Spinal cord (tissue), 10 donors: ENCODE measurements at places on chromosomes 2 and 18. TPM values are rescaled to one million over a fixed set of nuclear protein-coding genes. Genes with fewer than 3 reads are reported as not detected.

The CDH20 gene
- 17.2 TPM for total RNA-seq

The MBD1 gene
- total RNA-seq, result 68.7 TPM

- no peak for DNase-seq
These were observed 1.1 kb downstream of the ID2 start for GRCh38 chr2:8682719-8683667.

- DNase-seq, result peak; percentile 95
These were observed 250.4 kb upstream of the STON1 start for GRCh38 chr2:48279344-48280090.

DNA sequence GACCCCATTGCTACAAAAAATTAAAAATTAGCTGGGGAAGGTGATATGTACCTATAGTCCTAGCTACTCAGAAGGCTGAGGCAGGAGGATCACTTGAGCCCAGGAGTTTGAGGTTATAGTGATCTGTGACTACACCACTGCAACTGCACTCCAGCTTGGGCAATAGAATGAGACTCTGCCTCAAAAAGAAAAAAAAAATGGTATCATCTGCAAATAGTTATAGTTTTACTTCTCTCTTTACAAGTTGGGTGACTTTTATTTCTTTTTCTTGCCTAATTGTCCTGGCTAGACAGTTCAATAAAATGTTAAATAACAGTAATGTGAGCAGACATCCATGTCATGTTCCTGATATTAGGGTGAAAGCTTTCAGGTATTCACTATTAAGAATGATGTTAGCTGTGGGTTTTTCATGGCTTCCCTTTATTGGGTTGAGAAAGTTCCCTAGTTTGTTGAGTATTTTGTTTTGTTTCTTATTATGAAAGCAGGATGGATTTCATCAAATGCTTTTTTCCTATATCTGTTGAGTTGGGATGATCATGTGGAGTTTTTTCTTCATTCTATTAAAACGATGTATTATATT, 24.9 kb upstream of the ACOXL start:
- DNase-seq, result no peak

The IGFBP2 gene
- 176 TPM for total RNA-seq

GRCh38 chr2:223055140-223055539, 3.1 kb downstream of the KCNE4 start:
- peak; percentile 85 for DNase-seq

The TTR gene
- total RNA-seq, result not detected

The HOXD3 gene
- total RNA-seq, result 11.2 TPM

The NAT8 gene
- total RNA-seq, result not detected

- DNase-seq, result peak; percentile 92
These were observed 3.5 kb downstream of the RHOB start for GRCh38 chr2:20450201-20450999.

DNA sequence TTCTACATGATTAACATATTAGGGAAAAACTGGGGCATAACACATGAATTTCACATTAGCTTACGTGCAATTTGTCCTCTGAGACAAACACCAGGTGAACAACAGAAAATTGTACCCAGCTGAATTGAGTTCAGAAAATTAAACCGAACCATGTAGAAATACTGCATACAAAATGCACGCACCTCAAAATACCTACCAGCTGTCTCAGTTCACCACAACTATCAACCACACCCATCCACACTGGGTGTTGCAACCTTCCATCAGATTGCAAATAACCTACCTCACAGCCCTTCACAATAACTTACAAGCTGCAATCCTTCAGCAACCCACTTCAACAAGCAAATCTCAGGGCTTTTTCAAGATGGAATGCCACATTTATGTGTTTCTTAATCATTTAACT, 55.9 kb downstream of the UNC50 start:
- DNase-seq, result no peak

DNA sequence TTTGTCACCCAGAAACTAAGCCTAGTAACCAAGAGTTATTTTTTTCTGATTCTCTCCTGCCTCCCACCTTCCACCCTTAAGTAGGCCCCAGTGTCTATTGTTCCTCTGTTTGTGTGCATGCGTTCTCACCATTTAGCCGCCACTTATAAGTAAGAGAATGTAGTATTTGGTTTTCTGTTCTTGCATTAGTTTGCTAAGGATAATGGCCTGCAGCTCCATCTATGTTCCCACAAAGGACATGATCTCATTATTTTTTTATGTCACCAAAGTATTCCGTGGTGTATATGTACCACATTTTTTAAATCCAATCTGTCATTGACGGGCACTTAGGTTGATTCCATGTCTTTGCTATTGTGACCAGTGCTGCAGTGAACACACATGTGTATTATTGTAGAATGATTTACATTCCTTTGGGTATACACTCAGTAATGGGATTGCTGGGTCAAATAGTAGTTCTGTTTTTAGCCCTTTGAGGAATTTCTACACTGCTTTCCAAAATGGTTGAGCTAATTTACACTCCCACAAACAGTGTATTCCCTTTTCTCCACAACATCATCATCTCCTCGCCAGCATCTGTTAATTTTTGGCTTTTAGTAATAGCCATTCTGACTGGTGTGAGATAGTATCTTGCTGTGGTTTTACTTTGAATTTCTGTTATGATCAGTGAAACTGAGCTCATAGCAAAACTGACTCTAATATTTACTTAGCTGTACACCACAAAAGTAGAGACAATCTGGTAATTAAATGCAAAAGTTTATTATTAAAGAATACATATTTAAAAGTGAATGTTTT, 660.1 kb upstream of the SLC8A1 start:
- no peak for DNase-seq

- DNase-seq, result peak; percentile 93
These were observed at the start of gene GLS for GRCh38 chr2:190880378-190881083. TSS of gene GLS (plus strand) at chr2:190880821. CDS start at chr2:190881085, 264 bp downstream.

- no peak for DNase-seq
These were observed 73.7 kb downstream of the TANK start for GRCh38 chr2:161233858-161234431.

GRCh38 chr2:211598238-211598637, 940.4 kb downstream of the ERBB4 start:
- no peak for DNase-seq

DNA sequence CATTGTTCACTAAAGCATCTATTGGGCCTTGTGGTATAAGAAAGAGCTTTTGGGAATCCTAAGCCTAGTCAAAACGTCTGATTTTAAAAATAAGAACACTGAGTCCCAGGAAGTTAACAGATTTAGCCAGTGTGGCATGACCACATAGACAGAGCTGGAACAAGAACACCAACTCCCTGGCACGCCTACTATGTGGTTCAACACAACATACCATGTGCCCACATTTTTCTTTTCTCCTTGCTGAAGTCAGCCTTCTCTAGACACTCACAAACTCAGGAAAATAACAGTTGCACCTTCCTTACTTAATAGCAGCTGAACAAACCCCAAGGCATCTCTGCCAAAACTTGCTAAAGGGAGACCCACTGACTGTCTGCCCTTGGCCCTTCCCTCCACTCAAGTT, 124.8 kb downstream of the C1D start:
- DNase-seq, result no peak

GRCh38 chr2:207813942-207814341, 44.2 kb upstream of the FZD5 start:
- no peak for DNase-seq

GRCh38 chr2:240141736-240142135, 1.3 kb upstream of the OTOS start:
- DNase-seq, result no peak

The GPR45 gene
- total RNA-seq, result 0.39 TPM

- DNase-seq, result no peak
These were observed 14.3 kb downstream of the NCKAP5 start for GRCh38 chr2:133553838-133554408.
